ENCODE measurements at places on chromosomes 13 and 19. TPM values are rescaled to one million over a fixed set of nuclear protein-coding genes. Genes with fewer than 3 reads are reported as not detected.

DNA sequence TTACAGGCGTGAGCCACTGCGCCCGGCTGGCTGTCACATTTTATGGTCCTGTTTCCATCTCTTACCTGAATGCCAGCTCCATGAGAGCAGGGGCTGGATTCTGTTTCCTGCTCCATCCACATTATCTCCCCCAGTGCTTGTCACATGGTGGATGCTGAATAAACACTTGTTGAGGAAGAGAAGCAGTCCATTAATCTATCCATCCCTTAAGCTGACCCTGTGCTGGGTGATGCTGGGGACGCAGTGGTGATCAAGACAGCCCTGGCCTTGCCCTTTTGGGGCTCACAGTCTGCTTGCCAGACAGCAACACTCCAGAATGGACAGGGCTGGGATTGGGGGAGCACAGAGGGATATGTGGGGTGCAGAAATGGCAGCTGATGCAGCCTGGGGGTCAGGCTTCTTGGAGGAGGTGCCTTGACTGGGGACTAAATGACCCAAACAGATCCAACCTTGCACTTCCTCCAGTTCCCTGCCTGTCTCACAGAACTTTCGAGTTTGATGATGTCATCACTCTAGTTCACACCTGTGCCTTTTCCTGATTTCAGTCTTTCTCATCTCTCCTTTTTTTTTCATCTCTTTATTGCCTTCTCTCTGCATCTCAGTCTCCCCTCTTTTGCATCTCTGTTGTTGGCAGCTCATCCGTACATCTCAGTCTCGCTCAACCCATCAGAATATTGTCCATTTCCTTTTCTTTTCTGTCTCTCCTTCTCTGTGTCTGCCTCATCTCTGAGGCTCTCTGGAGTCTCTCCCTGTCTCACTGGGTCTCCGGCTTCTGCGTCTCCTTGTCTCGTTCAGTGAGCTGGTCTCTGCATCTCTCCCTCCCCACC, 4.6 kb downstream of the IRF2BP1 start:
- no peak for DNase-seq

Gene USP12
- 16.6 TPM for total RNA-seq

DNA sequence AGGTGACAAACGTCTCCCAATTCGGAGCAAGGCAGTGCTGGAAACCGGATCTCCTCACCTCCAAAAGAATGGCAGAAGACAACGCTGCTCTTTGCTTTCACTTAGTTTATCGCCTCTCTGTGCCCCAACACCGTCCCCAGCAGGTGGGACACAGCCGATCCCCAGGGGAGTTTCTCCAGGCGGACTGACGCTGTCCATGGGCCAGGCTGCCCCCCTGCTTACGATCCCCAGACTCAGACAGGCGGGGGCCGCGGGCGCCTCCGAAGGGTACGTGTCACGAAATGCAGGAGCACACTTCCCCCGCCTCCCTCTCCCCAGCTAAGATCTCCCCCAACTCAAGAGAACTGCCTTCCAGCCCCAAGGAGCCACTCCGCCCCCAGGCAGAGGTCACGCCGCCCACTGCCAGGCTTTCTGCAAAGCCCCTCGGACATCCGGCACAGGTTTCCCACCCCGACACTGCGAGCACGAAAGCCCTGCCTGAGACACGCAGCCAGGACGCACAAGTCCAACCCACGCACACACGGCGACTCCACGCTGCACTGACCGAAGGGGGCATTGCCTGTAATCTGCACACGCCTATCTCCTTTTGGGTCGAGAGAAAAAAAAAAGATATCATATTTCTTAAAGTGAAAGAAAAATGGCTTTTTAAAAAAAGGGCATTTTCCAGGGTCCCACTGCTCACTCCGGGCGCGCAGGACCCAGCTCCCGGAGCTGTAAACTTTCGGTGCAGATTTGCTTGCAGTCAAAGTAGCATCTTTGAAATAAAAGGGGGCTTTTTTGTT, 2.0 kb downstream of the SPRY2 start:
- peak; percentile 78 for DNase-seq

- DNase-seq: peak; percentile 2
These were observed 147.3 kb upstream of the GPC6 start for GRCh38 chr13:93079294-93079693.

DNA sequence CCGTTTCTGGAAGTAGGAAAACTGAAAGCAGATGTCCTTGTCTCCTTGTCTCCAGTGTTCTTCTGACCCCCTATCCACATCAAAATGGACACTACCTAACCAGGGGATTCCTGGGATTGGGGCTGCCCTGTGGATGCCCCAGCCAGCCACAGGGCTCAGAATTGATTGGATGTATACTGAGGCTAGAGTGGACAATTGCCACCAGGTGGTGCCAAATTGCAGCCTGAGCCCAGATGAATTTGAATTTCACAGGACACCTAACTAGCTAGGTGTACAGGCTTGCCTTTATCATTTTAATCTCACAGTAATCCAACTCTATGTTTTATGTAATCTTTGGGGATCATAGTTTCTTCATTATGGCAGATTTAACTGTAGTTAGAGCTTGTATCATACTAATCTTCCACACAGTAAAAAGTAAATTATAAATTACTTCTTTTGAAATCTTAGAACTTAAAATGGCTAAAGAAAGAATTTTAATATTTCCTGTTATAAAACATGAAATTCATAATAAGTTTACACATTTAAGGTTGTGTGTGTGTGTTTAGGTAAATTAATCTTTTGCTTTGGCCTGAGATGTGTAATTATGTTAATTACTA, 58.0 kb downstream of the PIBF1 start:
- DNase-seq: peak; percentile 26

DNA sequence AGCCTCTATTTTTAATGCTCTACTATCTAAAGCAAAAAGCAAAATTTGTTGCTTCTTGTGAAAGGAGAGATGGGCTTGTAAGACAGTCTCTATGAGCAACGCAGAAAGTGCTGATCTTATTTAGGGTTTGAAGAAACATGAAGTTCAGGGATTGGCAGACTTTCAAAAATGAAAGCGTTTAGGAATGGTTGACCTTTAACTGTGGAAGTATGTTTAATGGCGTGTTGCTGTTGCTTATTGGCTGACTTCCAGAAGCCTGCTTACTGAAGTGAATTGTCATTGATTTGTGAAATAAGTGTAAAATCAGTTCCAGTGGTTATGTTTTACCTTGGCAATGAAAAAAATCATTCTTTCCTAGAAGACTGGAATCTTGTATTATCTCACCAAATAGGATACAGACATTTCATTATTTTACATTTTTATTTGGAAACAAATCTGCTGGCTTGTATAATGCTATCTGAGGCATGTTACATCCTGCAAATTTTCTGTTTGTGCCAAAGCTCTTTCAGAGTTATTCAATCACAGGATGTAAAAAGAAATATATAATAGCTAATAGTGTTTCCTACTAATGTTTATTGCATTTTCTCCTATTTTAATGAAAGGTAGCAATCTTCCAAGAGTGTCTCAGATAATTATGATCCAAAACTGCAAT, 221.3 kb upstream of the SLITRK6 start:
- peak; percentile 1 for DNase-seq

Gene KLF5
- 4.1 TPM for total RNA-seq

Gene ABCA7
- total RNA-seq: 3.4 TPM

- DNase-seq: no peak
These were observed 235.8 kb upstream of the RFC3 start for GRCh38 chr13:33582121-33582520.

GRCh38 chr19:46721269-46722003, 4.5 kb upstream of the PRKD2 start:
- DNase-seq: no peak

DNA sequence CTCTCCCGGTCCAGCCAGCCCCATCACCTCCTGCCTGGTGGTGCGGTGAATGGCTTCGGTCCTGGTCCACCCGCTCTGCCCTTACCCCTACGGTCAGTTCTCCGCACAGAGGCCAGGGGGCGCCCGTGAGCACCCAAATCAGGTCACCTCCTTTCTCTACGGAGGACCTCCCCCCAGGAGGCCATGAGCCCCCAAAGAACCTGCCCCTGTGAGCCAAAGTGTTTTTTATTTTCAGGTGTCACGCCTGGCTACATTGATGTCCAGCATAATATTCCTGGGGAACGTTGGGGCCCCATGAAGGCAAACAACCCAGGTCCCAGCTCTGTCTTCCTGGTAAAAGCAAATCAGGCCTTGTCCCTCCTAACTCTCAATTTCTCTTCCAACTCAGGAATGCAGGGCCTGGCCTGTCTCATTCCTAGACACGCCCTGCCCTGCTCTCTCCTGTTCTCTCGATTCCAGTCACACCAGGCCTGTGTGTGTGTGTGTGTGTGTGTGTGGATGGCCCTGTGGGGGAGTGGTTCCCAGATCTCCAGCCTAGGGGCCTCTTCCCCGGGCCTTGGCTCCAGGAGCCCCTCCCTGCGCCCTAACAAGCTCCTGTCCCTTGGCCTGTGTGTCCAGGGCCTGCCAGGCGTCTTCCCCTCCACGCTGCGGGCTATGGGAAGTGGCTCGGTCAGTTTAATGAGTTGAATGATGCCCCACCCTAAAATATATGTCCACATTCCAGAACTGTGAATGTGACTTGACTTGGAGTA, 9.7 kb upstream of the GIPC1 start:
- peak; percentile 83 for DNase-seq

Gene MCEMP1
- total RNA-seq: not detected

DNA sequence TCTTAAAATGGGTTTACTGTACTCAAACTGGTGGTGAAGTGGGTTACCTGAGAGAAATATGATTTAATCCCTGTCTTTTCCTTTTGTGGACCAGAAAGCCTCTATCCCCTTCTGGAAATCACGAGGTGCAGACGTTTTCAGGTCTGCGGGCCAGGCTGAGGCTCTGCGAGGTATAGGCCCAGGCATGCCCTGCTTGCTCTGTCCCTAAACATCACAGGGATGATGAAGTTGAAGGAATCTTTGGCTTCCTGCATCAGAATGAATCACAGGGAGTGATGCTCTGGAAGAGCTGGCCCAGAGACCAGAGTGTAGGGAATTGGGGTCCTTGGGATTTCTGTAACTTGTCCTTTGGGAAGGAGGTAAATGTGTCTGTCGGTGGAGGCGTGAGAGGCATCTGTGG, 18.4 kb upstream of the CHST8 start:
- DNase-seq: no peak

- DNase-seq: no peak
These were observed 3.1 kb downstream of the ATP12A start for GRCh38 chr13:24683351-24683750.

- DNase-seq: peak; percentile 13
These were observed 49.9 kb downstream of the ZNF787 start for GRCh38 chr19:56071151-56071550.

GRCh38 chr13:20185366-20186056, 7.2 kb downstream of the GJB2 start:
- DNase-seq: no peak

DNA sequence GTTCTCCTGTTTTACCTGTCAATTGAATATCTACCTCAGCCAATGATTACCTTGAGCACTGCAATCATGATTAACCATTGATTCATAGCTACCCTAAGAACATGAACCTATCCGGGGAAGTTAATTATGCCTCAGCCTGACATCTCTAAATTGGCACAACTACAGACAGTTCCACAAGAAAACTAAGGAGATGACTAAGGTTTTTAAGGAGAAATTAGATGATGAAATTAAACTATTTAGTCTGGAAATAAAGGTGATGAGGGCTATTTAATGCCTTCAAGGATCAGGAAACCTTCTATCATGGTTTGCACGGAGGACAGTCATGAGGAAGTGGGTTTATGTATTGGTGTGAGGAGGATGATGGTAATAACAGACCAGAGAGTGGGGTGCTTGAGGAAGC, 203.4 kb downstream of the COL4A1 start:
- no peak for DNase-seq

DNA sequence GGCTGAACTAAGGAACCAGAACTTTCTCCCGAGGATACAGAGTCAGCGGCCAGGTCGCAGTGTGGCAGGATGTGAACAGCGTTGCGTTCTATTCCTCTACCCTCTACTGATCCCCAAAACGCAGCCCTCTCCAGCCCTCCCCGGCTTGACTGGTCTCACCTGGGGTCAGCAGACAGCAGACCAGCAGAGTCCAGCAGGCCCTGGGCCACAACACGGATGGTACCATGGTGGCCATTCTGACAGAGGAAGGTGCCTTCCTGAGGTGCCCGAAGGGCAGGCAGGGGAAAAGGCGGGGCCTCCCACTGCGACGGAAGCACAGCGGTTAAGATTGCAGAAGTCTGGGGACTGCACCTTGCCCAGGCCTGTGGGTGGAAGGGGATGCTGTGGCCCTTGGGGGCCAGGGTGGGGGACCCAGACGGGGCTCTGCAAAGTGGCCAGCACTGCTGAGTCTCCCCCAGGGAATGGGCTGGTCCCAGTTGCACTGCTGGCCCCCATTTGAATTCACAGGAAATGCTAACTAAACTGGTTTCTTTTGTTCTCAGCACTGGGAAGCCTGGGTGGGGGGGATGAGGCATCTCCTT, at the start of gene ICAM3:
ICAM3 (minus strand) TSS at position 245 of the 581 bp plus-strand sequence; CDS start at position 235, 10 bp downstream.
- DNase-seq: no peak

DNA sequence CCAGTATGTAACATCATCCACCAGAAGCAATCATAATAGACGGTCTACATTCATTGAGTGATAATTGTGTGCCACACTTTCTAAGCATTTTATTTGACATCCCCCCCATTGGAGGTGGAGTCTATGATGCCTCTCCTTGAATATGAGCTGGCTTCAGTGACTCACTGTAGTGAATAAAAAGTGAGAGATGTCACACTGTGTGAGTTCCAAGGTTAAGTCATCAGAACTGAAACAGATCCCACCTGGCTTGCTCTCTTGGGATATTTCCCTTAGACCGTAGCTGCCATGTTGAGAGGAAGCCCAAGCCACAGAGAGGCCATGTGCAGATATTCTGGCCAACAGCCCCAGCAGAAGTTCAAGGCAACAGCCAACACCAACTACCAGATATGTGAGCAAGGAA, 12.6 kb downstream of the RTBDN start:
- peak; percentile 19 for DNase-seq

DNA sequence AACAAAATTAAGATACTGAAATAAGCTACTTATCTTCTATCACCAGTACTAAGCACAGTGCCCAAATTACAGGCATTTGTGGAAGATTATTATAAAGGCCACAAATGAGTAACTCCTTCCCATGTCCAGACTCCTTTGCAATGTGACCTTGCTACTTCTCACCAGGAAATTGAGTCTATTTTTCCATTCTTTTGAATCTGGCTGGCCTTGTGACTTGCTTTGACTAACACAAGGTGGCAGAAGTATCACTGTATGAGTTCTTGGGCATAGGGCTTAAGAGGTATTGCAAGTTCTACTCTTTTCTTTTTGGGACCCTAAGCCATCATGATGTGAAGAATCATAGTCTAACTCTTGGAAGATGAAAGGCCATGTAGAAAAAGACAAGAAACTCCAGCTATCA, 49.9 kb downstream of the UGGT2 start:
- peak; percentile 7 for DNase-seq

GRCh38 chr13:99528547-99528946, 27.3 kb downstream of the TM9SF2 start:
- DNase-seq: no peak

GRCh38 chr19:869245-870177, 10.0 kb downstream of the CFD start:
- DNase-seq: peak; percentile 85

Gene ICAM5
- total RNA-seq: 15.8 TPM

GRCh38 chr13:57925250-57925649, 293.7 kb downstream of the PCDH17 start:
- DNase-seq: no peak

Gene ZNF208
- 0.98 TPM for total RNA-seq

GRCh38 chr13:25400925-25401324, 29.2 kb downstream of the ATP8A2 start:
- DNase-seq: no peak

Gene KIR2DL3
- total RNA-seq: not detected

GRCh38 chr13:43725460-43725859, 61.3 kb downstream of the ENOX1 start:
- DNase-seq: peak; percentile 4

Gene GRIN2D
- total RNA-seq: 0.60 TPM

- no peak for DNase-seq
These were observed 19.8 kb upstream of the ISYNA1 start for GRCh38 chr19:18457483-18458331.
